ENCODE measurements at places on chromosomes 2 and 18.

GRCh38 chr2:195338856-195339255 lies 318.2 kb upstream of the SLC39A10 start:
- no peak for DNase-seq

GRCh38 chr2:238847841-238848690 lies at the start of gene TWIST2:
Gene TWIST2, plus strand, starts transcription at chr2:238848085. Its CDS starts 131 bp downstream, at chr2:238848216.
- DNase-seq: no peak

DNA sequence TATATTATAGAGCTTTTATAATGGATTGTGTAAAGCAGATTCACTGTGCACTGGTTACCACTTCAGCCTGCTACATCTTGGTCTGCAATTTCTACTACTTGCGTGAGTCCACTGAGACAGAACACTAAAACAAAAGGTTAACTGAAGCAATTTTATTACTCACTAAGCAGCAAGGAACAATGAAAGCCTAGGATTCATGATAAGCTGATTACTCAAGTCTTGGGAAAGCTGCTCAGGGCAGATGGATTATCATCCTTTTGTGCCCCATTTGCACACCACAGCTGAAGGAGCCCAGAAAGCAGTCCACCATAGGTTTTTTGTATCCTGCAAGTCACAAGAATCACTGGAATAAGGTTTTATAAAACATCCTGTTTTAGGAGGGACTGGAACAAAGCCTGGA lies 1215.2 kb upstream of the TMEFF2 start:
- DNase-seq: no peak

DNA sequence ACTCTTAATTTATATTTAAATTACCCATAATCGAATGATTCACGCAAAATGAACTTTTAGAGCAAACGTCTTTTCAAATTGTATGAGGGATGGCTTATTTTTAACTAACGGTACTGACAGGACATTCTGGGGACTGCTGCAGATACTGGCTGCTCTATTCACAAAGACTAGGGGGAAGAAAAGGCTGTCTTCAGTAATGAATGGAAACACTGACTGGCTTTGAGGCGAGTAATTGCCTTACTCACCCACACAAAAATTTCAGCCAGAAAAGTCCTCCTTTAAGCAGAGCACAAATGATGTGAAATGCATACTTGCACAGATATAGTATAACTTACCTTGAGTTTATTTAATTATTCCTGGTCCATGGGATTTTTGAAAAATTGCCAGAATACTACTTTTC lies 852.6 kb downstream of the DPP10 start:
- no peak for DNase-seq

DNA sequence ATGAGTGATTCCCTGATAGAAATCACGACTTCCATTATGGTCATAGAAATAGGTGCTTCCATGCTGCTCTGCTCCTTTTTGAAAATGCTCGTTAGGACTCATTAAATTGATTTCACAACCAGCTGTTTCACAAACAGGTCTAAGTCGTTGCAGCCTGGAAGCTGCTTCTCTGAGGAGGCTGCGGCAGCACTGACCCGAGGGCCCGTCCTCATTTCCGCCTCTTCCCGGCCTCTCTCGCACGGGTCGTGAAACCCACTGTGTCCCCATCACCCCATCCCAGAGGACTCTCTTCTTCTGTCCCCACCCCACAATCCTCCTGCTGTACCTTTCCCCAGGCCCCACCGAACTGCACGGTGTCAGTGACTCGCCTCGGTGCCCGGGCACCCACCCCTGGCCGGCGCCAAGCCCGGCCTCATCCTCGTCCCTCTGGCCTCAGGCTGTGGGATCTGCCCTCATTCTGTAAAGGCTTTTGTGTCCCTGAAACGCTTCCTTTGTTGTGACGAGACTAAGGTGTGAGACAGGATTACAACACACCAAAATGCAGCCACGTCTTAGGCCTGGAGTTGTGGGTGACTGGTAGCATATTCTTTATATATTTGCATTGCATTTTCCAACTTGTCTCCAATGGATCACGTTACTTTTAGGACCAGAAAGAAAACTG lies 112.7 kb upstream of the CTDP1 start:
- DNase-seq: no peak

DNA sequence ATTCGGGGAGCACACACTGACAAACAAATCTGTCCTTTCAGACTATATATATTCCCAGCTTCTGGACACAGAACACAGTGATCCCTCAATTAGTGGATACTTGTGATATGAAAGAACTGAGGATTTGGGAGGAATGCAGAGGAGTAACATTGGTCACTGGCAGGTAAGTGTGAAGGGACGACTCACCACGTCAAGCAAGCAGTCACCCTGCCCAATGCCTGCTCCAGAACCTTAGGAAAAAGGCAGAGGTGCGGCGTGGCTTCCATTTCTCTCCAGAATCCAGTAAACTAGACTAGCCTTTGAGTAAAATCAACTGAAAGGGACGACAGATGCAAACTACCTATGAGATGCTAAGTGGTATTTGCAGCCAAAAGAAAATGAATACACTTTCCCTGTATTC lies 1.1 kb downstream of the CCDC93 start:
- no peak for DNase-seq

DNA sequence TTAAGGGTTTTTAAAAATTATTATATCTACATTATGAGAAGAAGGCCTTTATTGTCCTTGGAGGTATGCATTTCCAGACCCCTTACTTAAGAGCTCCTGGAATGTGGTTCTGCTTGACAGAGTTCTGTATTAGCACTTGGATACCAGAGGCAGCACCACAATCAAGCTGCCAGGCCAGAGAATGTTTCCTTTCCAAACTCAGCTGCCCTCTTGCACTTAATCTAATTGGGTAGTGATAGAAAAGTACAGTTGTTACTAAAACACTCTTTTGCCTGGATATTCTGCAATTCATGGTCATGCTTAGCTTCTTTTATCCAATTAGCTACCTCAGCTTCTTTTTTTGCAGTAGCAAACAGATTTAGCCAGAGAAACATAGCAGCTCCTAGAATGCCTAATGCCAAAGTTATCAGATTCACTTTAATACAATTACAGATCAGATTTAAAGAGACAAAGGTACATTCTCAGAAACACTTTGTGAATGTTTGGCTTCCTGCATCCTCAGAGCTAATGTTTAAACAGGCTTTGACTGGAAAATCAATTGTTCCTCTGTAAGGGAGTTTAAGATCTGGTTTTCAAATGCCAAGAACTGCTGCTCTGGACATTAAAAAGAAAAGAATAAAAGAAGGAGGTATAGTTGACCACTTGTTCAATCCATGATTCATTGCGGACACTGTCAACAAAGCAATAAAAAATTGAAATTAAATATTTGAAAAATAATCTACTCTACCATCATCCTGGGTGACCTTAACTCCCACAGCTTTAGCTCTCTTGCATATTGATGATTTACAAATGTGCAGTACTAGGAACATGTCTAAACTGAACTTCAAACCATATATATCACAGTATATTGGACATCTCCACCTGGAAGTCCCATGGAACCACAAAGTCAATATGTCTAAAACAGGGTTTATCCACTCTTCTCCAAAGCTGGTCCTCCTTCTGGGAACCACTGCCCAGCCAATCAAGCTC lies 12.8 kb downstream of the NOSTRIN start:
- no peak for DNase-seq

DNA sequence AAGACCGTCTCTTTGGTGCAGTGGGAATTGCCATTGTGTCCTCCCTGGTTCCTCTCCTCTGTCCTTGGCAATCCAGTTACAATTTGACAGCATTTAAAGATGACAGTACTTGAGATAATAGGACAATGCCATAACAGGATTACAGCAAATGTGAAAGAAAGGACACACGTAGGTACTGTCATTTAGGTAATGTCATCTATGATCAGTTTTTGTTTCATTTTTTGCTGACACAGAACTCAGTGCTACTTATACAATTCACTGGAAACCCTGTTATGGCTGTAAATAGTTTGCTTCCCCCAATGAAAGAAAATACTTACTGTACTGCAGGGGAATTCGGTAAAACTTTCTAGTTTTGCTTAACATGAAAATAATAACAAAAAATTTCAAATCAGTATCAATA lies 65.2 kb downstream of the BCL11A start:
- DNase-seq: no peak

GRCh38 chr2:201353116-201353515 lies 4.0 kb downstream of the FLACC1 start:
- no peak for DNase-seq

- peak; percentile 12 for DNase-seq
These were observed 70.3 kb upstream of the PSME4 start for GRCh38 chr2:54041135-54041534.

DNA sequence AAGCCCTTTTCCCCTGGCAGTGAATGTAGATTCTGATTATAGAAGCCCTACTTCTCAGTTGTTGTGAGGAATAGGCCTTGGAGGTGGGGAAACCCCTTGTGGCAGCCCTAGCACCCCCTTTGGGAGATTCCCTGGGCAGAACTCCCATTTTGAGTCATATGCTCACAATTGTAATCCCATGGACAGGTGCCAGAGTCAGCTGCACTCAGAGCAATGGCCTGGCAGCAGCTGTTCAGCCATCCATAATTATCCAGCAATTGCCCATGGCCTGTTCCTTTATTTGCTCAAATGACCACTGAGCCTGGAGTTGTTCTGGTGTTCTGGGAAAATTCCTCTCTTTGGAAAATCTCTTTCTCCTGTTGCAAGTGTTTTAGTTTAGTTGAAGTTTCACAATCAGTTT lies 71.7 kb downstream of the PTRHD1 start:
- no peak for DNase-seq

- DNase-seq: no peak
These were observed 16.5 kb upstream of the PRLH start for GRCh38 chr2:237549643-237550415.

- DNase-seq: no peak
These were observed 159.6 kb upstream of the TPO start for GRCh38 chr2:1253629-1254028.

DNA sequence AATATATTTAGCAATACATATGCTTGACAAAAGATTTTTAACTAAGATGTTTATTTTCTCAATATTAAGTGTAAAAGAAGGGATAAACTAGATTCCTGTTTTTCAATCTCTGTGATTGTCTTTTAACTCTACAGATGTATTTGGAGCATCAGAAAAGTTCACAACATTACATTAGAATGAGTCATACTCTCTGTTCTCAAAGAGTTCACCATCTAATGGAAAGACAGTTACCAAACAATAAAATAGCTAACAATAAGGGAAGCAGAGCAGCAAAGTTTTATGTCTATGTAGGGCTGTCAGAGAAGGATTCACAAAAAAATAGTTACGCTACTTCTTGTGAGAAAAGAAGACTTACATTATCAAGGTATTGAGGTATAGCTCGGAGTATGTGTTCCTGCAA lies 109.2 kb upstream of the MAP2 start:
- no peak for DNase-seq

- DNase-seq: no peak
These were observed 606.0 kb upstream of the GCFC2 start for GRCh38 chr2:76316691-76317090.

- no peak for DNase-seq
These were observed 50.6 kb upstream of the ZFP36L2 start for GRCh38 chr2:43276962-43277391.

- DNase-seq: no peak
These were observed 193.5 kb downstream of the PRKCE start for GRCh38 chr2:45844796-45845457.

DNA sequence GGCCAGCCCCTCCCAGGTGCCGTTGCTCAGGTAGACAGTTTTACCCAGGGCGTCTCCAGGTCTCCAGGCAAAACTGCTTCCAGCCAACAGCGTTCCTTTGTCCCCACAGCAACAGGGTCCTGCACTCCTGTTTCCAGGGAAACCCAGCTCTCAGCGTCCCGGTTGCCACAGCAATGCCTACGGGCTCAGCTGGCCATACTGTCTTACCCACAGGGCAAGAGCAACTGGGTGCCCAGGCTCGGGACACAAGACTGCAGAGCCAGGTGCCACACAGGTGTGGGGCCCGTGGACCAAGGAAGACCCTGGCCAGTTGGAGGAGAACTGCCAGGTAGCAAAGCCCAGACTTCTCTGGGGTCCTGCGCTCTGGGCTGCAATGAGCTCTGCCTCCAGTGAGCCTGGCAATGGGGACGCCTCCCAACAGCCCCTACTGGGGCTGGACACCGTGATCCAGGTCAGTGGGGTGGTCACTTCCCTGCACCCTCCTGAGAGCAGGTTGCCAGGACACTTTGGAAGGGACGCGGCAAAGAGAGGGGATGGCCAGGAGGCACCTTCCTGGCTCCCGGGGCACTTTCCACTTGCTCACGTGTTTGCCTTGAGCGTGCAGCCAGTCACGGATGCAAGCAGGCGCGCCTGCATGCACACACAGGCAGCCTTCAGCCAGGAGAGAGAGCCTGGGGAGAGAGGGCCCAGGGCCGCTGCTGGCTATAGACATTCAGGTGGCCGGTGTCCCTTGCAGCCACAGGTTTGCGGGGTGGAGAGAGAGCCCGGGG lies at the start of gene CROCC2:
Gene CROCC2 (plus strand): TSS at position 196 of the 770 bp plus-strand sequence. CDS start 178 bp downstream, at position 374.
- no peak for DNase-seq

- DNase-seq: no peak
These were observed 174.8 kb downstream of the PRPF40A start for GRCh38 chr2:152542337-152542994.

- DNase-seq: no peak
These were observed 25.5 kb upstream of the KCNE4 start for GRCh38 chr2:223026357-223027110.

GRCh38 chr2:11385847-11386246 lies 41.4 kb upstream of the ROCK2 start:
- DNase-seq: no peak

DNA sequence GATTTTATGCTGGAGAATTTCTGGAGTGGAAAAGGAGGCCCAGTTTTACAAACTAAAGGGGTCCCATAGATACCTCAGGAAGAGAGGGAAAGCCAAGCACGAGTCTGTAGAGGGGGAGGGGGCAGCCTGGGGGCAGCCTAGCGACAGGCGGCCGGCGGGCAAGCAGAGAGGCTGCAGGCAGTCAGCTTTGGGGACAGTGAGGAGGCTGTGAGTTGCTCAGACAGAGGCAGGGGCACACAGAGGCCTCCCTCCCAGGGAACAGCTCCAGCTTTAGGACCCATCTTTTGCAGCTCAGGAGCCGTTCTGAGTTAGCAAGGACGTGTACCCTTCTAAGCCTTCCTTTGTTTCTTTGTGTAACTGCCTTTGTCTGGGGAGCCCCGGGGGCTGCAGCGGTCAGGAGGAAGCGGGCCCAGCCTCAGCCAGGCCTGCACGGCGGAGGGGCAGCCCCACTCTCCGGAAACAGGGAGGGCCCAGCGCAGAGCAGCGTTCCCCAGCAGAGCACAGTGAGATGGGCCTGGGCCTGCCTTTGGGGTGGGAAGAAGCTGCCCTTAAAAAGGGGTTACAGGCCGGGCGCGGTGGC lies 41.1 kb upstream of the RALBP1 start:
- DNase-seq: no peak

DNA sequence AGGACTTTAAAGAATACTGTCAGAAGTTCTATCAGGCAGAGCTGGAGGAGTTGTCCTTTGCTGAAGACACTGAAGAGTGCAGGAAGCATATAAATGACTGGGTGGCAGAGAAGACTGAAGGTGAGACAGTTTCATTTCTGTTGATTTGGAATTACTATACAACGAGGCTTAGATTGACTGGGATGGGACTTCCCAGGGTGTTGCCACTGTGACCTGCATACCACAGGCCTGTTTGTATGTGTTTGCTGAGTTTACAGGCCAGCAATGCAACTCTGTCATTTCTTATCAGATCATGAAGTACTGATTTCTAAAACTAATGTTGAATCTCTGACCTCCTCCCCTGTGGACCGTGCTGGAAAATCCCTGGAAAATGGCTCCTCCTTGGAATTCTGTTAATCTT lies 11.8 kb downstream of the SERPINB8 start:
- no peak for DNase-seq

Data from stimulated activated CD4-positive, alpha-beta T cell treated with anti-CD3 and anti-CD28 coated beads, Interleukin-2, amount 100 ng/mL, for 4 hours (primary cell).